NCI-H1436 treated with DMSO at 0.1 percent for 48 hours (cell line): ENCODE measurements at places on chromosomes 11 and 22.

- no peak for DNase-seq
Observed at GRCh38 chr11:48099916-48100446, 116.6 kb upstream of the OR4B1 start.

- DNase-seq, result no peak
Observed at GRCh38 chr22:48370508-48371325, 1457.0 kb downstream of the BRD1 start.

GRCh38 chr22:38038426-38038825, 18.8 kb upstream of the PICK1 start:
- DNase-seq, result no peak

GRCh38 chr11:12797996-12798395, 123.8 kb downstream of the TEAD1 start:
- DNase-seq, result no peak

- no peak for DNase-seq
Observed at GRCh38 chr11:44740967-44741366, 14.2 kb downstream of the TSPAN18 start.
